H9 (cell line): ENCODE measurements at places on chromosomes 1 and 21. TPM values are rescaled to one million over a fixed set of nuclear protein-coding genes. Genes with fewer than 3 reads are reported as not detected.

Gene CDA
- total RNA-seq = 6.5 and 7.0 TPM in 2 replicates

Gene TNNT2
- total RNA-seq = 5.9 and 8.6 TPM in 2 replicates

Gene CCDC181
- total RNA-seq = 2.9 TPM in 2 replicates

Gene SELE
- total RNA-seq = not detected in 2 replicates

Gene S100A7
- total RNA-seq = not detected in 2 replicates

- no peak overlapping the region for H3K4me3 ChIP-seq
- H3K36me3 ChIP-seq = peaks cover 90% of the 10 kb centered on the region
- no peaks in the 10 kb centered on the region for H3K27me3 ChIP-seq
Observed at GRCh38 chr1:201870397-201870796, 18.3 kb upstream of the SHISA4 start.

- H3K27ac ChIP-seq = no peak overlapping the region
- H3K4me3 ChIP-seq = no peak overlapping the region
- H3K36me3 ChIP-seq = no peaks in the 10 kb centered on the region; the same call in 2 of the 3 replicates
- H3K4me1 ChIP-seq = no peaks in the 10 kb centered on the region
- no peaks in the 10 kb centered on the region for H3K27me3 ChIP-seq
Observed at GRCh38 chr21:31043471-31043870, 5.2 kb upstream of the KRTAP19-8 start.

DNA sequence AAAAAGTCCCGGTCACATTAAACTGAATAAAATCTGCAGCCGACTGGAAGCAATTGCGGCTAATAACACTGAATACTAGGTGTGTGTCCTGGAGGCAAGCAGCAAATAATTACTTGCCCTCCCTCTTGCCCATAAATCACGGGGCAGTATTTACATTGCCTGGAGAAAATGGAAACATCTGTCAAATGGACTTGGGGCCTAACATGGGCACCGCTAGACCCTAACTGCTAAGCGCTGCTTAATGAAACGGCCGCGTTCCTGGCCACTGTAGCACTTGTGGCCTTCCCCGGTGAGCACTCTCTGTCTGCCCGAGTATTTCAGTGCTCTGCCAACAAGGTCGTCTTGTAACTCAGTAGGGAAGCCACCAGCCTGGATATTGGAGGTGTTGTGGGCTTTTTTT is 23.9 kb upstream of the KNCN start:
- no peaks in the 10 kb centered on the region for H3K36me3 ChIP-seq
- no peaks in the 10 kb centered on the region for H3K27me3 ChIP-seq
- DNase-seq = no peak
- no peak overlapping the region for H3K4me3 ChIP-seq
- no peak overlapping the region for H3K27ac ChIP-seq

DNA sequence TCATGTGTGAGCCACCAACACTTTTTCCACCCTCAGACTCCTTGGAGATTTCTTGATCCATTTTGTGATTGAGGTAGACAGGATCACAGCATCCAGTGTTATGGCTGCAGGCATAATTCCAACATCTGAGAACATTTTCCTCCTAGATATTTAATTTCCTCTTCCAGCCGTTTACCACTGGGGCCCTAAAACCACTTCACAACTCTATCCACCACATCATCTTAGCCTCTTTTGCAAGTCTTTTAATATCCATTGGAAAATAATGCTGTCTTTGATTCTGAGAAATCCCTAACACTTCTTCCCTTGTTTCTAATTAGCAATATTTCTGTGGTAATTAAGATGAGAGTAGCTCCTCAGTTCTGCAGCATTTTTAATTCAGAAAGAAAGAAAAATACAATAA is 190.1 kb downstream of the TNR start:
- no peaks in the 10 kb centered on the region for H3K27me3 ChIP-seq
- H3K4me1 ChIP-seq = no peaks in the 10 kb centered on the region
- H3K36me3 ChIP-seq = no peaks in the 10 kb centered on the region
- H3K4me3 ChIP-seq = no peak overlapping the region
- DNase-seq = no peak

DNA sequence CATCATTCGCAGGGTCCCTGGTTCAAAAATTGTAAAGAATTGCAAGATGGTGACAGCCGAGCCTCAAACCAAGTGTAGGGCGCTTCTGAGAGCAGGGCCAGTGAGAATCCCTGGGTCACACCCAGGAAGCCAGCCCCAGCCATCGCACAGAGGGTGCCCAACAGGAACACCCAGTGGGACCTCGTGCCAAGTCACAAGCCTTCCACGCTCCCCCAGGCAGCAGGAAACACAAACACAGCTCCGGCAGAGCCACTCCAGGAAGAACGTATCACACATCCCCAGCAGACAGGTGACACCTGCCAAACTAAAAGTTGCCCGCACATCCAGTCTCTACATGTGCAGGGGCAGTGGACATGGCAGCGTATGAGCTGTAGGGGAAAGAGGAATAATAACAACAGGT is 20.2 kb downstream of the DHRS3 start:
- no peaks in the 10 kb centered on the region; the same call in 1 of the 2 replicates for H3K27me3 ChIP-seq
- H3K4me3 ChIP-seq = no peak overlapping the region
- no peak for DNase-seq
- peaks cover 2% of the 10 kb centered on the region for H3K36me3 ChIP-seq

DNA sequence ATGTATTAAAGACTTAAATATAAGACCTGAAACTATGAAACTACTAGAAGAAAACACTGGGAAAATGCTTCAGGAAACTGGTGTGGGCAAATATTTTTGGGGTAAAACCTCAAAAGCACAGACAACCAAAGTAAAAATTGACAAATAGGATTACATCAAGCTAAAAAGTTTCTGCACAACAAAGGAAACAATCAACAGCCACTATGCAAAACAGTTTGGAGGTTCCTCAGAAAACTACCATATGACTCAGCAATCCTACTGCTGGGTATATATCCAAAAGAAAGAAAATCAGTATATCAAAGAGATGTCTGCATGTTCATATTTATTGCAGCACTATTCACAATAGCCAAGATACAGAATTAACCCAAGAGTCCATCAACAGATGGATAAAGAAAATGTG is 17.1 kb downstream of the TSHB start:
- peaks cover 8% of the 10 kb centered on the region; the same call in 2 of the 3 replicates for H3K36me3 ChIP-seq
- H3K27me3 ChIP-seq = no peaks in the 10 kb centered on the region
- no peak overlapping the region for H3K4me3 ChIP-seq

DNA sequence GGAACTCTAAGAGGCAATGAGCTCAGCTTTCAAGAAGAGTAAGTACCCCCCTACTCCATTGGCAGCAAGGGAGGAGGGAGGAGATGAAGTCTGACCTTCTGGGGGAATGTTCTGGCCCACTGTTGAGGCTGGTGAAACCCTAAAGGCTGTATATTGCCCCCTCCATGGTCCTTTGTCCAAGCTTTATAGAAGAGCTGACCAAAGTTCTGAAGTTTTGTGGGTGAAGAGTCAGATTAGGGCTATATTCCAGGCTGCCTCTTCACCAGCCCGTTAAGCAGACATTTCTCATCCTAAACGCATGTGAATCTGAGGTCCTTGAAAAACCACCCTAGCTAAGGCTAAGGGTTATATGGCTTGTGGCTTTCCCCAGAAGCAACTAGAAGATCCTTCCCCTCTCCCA is 1.4 kb downstream of the C1orf94 start:
- DNase-seq = no peak
- H3K27me3 ChIP-seq = no peaks in the 10 kb centered on the region
- H3K4me3 ChIP-seq = no peak overlapping the region
- H3K4me1 ChIP-seq = peaks cover 8% of the 10 kb centered on the region; the same call in 1 of the 2 replicates
- no peaks in the 10 kb centered on the region for H3K36me3 ChIP-seq

DNA sequence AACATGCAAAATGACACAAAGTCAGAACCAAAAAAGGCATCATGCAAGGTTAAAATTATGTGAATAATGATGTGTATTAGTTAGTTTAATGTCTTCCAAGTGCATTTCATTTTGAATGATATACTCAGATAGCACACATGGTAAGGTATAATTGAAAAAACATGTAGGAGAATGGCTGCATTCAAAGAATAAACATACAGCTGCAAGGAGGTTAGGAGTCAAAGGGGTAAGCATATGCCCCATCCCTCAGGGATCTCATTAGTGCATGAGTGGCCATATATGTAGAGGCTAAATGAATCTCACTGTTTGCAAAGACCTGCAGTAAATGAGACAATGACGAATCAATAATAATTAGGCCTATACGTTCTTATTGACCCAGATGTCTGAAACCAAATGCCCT is 179.7 kb upstream of the HOOK1 start:
- no peaks in the 10 kb centered on the region for H3K4me1 ChIP-seq
- H3K27ac ChIP-seq = no peak overlapping the region
- H3K36me3 ChIP-seq = no peaks in the 10 kb centered on the region
- no peaks in the 10 kb centered on the region for H3K27me3 ChIP-seq
- no peak for DNase-seq
- no peak overlapping the region for H3K4me3 ChIP-seq

GRCh38 chr1:152495066-152495675 is 15.4 kb upstream of the LCE5A start:
- DNase-seq = no peak
- no peaks in the 10 kb centered on the region for H3K4me1 ChIP-seq
- H3K36me3 ChIP-seq = peaks cover 24% of the 10 kb centered on the region
- no peak overlapping the region for H3K4me3 ChIP-seq
- no peak overlapping the region for H3K27ac ChIP-seq

DNA sequence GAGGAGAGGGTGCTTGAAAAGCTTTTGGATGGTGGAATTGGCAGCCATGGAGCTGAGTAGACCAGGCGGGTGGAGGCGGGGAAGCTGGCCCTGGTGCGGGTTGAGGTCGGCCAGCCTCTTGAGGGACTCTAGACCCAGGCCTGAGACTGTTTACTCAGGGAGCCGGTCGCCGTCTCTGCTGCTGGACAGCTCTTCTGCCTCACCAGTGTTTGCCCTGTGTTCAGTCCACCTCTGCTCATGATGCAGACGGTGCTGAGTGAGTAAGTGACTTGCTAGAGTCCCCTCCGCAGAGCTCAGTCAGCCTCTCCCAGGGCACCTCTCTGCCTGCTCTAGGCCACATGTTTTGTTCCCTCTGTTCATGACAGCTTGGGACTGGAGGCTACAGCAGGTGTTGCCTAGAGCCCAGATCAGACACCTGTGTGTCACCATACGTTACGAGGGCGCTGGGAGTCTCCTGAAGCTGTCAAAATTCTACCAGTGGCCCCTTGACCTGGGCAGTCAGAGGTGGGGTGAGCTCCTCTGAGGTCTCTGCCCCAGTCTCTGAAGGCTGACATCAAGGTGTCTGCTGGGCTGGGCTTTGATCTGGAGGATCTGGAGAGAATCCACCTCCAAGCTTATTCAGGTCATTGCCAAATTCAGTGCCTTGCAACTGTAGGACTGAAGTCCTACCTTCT is 73.5 kb upstream of the WNT4 start:
- no peak overlapping the region for H3K4me3 ChIP-seq
- no peaks in the 10 kb centered on the region for H3K4me1 ChIP-seq
- no peaks in the 10 kb centered on the region for H3K27me3 ChIP-seq
- H3K36me3 ChIP-seq = no peaks in the 10 kb centered on the region
- H3K27ac ChIP-seq = no peak overlapping the region

GRCh38 chr21:36509973-36510664 is 30.2 kb upstream of the CLDN14 start:
- no peak overlapping the region for H3K4me3 ChIP-seq
- H3K4me1 ChIP-seq = no peaks in the 10 kb centered on the region
- DNase-seq = no peak
- H3K27me3 ChIP-seq = no peaks in the 10 kb centered on the region

DNA sequence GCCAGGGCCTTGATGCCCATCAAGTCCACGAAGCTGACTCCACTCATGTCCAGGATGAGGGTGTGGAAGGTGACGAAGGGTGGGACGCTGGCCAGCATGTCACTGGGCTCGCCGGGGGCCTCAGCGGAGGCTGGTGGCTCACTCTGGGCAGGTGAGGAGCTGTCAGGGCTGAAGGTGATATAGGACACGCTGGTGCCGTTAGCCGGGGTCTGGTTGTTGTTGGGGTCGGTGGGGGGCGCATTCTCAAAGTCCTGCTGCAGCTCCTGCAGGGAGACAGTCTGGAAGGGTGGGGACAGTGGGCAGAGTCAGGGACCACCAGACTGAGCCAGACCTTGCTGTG is 21.7 kb downstream of the SLC26A9 start:
- no peak overlapping the region for H3K4me3 ChIP-seq
- H3K36me3 ChIP-seq = no peaks in the 10 kb centered on the region
- DNase-seq = peak; percentile 24
- no peaks in the 10 kb centered on the region for H3K4me1 ChIP-seq
- H3K27ac ChIP-seq = no peak overlapping the region

DNA sequence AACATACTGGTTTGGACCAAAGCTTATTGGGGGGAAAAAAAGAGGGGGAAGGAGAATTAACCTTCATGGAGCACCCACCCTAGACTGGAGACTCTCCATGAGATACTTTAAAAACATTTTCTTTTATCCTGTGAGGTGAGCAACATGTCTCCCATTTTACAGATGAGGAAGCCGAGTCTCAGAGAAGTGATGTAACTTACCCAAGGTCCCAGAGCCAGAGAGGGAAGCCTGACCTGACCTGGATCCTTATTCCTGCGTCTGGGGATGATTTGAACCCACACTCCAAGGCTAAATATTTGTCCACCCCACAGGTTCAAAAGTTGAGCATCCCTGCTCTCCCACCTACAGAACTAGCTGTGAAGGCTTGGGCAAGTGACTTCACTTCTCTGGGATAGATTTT is 137.9 kb upstream of the JUN start:
- H3K27ac ChIP-seq = no peak overlapping the region
- no peaks in the 10 kb centered on the region for H3K4me1 ChIP-seq
- no peak overlapping the region for H3K4me3 ChIP-seq
- DNase-seq = no peak

DNA sequence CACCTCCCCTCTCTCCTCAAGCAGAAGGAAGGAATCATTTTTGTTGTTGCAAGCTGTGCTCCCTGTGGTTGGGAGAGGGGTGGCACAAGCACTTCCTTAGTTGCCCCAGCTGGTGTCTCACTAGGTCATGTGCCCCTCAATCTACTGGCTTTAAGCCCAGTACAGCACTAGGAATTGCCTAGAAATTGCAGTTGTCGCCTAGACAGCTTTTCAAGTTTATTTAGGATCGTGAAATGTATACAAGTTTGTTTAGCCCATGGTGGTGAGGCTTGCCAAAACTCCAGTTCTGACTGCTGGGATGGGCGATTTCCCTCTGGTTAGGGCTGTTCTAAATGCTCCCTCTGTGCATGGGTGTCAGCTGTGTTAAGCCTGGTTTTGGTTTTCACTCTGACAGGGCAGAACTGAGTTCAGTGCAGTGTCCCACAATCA is 126.8 kb upstream of the ZNF644 start:
- no peak for DNase-seq
- H3K4me1 ChIP-seq = no peaks in the 10 kb centered on the region; the same call in 1 of the 2 replicates
- no peaks in the 10 kb centered on the region for H3K36me3 ChIP-seq
- no peak overlapping the region for H3K4me3 ChIP-seq
- H3K27me3 ChIP-seq = no peaks in the 10 kb centered on the region

DNA sequence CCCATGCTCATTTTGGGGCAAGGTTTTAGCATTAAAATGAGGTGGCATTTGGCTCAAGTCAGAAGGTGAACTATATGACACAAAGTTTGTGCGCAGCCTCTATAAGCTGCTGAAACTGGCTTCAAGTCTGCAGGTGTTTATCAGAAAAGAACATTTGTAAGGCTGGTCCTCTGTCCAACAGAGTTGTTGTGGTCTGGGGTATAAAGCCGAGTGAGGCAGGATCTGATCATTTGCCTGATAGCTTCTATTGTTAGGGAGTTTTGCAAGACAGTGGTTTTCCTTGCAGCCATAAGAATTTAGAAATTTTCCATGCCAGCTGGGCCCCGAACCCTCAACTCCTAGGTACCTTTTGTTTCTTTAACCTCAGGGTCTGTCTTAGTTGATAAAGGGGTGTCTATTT is 130.8 kb downstream of the PGBD5 start:
- H3K27ac ChIP-seq = no peak overlapping the region
- H3K36me3 ChIP-seq = no peaks in the 10 kb centered on the region
- H3K27me3 ChIP-seq = no peaks in the 10 kb centered on the region
- no peak for DNase-seq
- H3K4me1 ChIP-seq = peaks cover 6% of the 10 kb centered on the region

- DNase-seq = no peak
- H3K36me3 ChIP-seq = peaks cover 23% of the 10 kb centered on the region
- H3K4me3 ChIP-seq = no peak overlapping the region
- no peak overlapping the region for H3K27ac ChIP-seq
- H3K4me1 ChIP-seq = no peaks in the 10 kb centered on the region
Observed at GRCh38 chr21:43699933-43700599, 18.9 kb upstream of the PDXK start.
